ENCODE measurements at places on chromosomes 4 and X.

- peak; percentile 94 for DNase-seq
Measured at GRCh38 chrX:13734278-13735172, at the start of the genes OFD1 and TRAPPC2. Gene OFD1, plus strand, starts transcription at chrX:13734748. Its CDS starts 324 bp downstream, at chrX:13735072. Gene TRAPPC2, minus strand, starts transcription at chrX:13734620. Its CDS starts 14,657 bp downstream, at chrX:13719963.

GRCh38 chr4:39384563-39384962, 18.4 kb upstream of the RFC1 start:
- no peak for DNase-seq

DNA sequence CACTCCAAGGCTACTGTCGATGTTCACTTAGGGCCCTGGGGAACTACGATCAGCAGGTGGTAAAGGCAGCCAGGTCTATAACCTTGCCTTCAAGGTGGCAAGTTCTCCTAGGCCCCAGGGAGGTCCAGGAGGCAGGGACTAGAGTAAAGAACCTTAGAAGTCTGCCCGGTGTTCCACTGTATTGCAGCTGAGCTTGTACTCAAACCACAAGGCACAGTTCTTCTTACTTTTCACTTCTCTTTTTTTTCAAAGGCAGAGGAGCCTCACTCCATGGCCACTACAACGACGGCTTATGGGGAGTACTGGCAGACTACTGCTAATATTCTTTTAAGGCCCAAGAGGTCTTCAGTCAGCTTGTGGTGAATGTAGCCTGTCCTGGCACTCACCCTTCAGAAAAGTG, 78.8 kb upstream of the GPR174 start:
- no peak for DNase-seq

- DNase-seq: no peak
Measured at GRCh38 chr4:153099391-153100140, 104.7 kb upstream of the TRIM2 start.

- no peak for DNase-seq
Measured at GRCh38 chr4:122300776-122301175, 78.0 kb upstream of the ADAD1 start.

GRCh38 chr4:73964862-73965611, 16.8 kb downstream of the PF4 start:
- DNase-seq: peak; percentile 21

DNA sequence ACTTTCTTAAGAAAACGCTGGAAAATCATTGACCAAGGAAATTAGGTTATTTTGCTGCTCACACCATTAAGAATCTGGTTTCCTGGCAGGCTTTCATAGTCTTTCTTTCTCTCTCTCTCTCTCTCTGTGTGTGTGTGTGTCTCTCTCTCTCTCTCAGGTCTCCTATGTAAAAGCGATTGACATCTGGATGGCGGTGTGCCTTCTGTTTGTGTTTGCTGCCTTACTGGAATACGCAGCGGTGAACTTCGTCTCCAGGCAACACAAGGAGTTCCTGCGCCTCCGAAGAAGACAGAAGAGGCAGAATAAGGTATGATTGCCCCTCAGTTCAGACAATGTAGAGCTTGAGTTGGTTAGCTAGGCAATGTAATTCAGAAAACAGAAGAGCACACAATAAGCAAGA, 161.2 kb downstream of the GLRA2 start:
- no peak for DNase-seq

GRCh38 chrX:97860226-97860625, 976.5 kb downstream of the RPA4 start:
- no peak for DNase-seq

GRCh38 chrX:91108761-91109160, 325.9 kb upstream of the PABPC5 start:
- DNase-seq: peak; percentile 61

DNA sequence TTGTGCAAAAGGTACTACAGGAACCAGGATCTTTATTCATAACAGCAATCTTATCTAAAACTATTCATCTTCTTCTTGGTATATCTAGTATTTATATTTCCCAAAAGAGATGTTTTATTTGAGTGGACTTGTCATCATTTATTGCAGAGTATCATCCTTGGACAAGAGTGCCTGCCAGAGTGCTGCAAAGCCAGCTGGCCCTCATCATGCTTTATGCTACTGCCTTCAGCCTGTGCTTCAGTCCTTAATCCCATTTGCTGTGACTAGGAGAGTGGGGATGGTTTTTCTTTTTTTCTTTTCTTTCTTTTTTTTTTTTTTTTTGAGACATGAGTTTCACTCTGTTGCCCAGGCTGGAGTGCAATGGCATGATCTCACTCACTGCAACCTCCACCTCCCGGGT, 33.5 kb upstream of the ELF2 start:
- no peak for DNase-seq

- no peak for DNase-seq
Measured at GRCh38 chr4:141898346-141898745, 262.0 kb downstream of the IL15 start.

GRCh38 chrX:109710181-109710580, 22.9 kb downstream of the ACSL4 start:
- no peak for DNase-seq

- no peak for DNase-seq
Measured at GRCh38 chr4:654503-654845, 19.6 kb downstream of the ATP5ME start.

GRCh38 chr4:121749225-121749624, 15.7 kb downstream of the SMIM43 start:
- no peak for DNase-seq

- DNase-seq: no peak
Measured at GRCh38 chrX:14010566-14010965, 19.1 kb downstream of the GEMIN8 start.

DNA sequence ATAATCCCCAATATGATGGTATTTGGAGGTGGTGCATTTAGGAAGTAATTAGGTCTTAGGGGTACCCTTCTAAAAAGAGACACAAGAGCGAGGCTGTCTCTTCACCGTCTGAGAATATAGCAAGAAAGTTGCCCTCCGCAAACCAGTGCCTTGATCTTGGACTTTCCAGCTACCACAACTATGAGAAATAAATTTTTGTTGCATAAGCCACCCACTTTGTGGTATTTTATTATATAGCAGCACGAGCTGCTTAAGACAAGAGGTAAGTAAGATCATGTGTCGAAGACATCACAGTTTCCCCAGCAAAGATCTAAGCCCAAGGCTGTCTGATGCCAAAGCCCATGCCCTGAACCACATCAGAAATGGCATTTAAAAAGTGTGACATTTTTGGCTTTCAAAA, 9.6 kb upstream of the EXOSC9 start:
- no peak for DNase-seq

- DNase-seq: no peak
Measured at GRCh38 chr4:78625073-78625472, 73.5 kb downstream of the ANXA3 start.

GRCh38 chr4:10098780-10099160, 17.8 kb downstream of the WDR1 start:
- DNase-seq: no peak

DNA sequence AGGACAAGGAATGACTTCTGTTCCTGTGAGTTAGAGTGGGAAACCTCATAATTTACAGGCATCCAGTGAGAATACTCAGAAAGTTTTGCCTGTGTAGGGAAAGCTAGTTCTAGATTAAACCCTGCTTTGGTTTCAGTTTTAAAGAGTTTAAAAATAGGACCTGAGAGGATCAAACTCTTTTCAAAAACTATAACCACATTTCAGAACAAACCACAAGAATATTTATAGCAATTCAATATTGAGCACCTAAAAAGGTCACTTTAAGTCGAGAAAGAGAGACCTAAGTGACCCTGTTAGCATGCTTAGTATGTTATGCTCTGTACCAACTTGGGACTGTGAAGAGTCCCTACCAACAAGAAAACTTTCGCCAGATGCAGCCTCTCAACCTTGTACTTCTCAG, 17.4 kb upstream of the PWWP3B start:
- no peak for DNase-seq

DNA sequence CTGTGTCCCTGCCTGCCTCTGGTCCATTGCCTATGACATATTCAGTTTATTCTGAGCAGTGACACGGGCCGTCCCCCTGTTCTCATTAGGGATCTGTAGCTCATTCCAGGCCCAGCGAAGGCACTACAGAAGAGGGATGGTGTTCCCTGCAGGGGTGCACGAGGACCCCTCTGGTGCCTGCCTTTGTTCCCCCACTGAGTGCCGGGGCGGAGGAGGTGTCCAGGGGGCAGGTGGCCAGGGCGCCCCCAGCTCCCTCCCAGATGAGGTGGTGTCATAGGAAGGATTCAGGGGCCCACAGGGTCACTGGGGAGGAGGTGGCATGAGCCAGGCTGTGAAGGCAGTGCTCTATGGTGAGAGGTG, 61.0 kb downstream of the SORCS2 start:
- no peak for DNase-seq

- no peak for DNase-seq
Measured at GRCh38 chr4:11313157-11313943, 115.3 kb downstream of the HS3ST1 start.

- DNase-seq: no peak
Measured at GRCh38 chr4:63049278-63049677, 1360.0 kb downstream of the TECRL start.

- no peak for DNase-seq
Measured at GRCh38 chr4:86522349-86522748, 71.8 kb upstream of the PTPN13 start.

DNA sequence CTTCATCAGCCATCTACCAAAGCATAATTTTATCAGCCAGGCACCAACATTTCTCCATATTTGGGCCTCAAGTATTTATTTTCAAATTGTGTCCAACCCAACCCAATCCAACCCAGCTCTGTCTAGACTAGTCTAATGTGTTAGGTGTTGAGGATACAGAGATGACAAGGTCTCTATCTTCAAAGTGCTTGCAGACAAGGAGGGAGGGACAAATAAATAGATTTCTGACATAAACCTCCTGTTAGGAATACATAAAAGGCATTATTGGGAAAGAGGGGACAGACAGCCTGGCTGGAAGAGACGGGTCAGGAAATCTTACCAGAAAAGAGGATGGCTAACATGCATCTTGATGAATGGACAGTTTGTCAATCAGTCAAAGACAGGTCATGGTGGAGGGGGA, 115.4 kb upstream of the RPS6KA3 start:
- DNase-seq: no peak

DNA sequence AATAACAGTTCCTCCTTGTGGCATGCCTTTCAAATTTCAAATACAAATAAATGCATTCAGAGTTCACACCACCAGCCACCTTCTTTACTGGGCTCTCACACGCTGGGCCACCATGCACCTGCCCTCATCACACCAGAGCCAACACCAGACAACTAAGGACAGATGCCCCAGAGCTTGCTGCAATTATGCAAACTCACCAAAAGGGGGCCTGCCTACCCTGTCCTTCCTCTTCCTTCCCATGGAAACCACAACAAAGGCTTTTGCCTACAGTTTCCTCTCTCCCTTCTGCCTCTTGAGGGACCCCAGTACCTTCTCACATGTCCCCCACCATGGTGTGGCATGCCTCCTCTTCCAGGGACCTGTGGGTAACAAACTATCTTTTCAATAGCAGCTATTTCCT, 1333.9 kb upstream of the TENM3 start:
- DNase-seq: no peak

DNA sequence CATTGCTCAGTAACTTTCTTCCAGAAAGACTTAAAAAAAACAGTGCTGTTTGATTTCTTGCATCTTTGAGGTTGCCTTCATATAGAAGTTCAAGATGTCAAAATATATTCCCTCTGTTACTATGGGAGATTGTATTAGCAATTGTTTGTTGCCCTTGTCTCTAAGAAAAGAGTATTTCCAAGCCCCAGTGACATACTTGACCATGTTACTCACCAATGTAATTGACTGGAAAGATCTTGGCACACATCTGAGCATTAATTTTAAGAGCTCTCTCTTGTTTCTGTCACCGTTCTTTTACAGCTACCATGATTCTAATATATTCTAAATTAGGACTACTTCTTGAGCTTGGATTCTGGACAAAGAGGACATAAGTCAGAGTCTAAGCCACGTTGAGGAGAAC, 902.7 kb upstream of the EPHA5 start:
- DNase-seq: no peak

GRCh38 chr4:173413036-173413435, 14.1 kb upstream of the SCRG1 start:
- DNase-seq: no peak

DNA sequence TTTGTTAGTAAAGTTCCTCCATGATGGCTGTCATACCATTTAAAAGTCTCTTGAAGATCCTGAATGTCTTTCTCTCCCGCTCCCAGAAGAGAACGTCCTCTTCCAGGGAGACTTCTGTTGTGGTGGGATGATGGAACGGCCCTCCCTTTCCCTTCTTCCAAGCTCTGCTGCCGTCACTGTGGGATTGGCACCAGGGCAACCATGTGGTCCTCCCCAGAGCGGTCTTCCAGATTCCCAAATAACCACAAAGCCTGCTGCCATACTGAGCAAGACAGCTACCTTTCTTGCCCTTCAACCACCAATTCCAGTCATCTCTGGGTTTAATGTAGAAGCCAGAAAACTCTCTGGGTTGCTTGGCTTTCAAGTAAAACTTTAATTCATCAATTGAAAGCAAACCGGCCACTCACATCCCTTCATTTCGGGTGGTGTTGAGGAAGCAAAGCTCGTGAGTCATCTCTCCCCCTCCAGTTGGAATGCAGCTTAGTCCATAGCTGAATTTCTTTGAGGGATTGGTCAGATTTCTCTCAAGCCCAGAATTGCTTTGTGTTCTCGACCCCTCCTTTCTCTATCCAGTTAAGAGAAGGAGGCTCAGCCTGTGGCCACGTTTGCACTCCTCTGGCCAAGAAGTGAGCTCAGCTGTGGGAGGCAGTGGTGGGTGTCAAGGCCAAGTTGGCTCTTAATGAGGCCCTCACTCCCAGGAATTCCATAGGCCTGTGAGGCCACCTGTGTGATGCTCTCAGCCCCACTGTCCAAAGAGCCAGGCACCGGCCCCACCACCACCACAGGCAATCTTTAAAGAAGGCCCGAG, 36.9 kb downstream of the FHDC1 start:
- DNase-seq: peak; percentile 36

DNA sequence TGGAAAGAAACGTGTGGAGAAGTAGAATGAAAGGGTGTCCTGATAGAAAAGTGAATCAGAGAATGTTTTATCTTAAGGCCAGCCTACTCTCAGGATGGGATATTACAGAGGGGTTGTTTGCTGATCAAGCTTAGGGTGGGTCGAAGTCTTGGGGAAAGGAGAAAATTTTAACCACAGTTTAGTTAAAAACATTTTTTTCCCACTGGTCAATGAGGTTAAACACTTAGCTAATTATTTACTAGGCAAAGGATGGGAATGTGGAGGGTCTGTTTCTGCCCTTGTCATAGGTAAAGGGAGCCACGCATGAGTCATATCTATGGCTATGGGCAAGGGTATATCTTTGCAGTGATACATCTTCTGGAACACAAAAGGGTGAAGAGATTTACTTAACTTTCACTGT, 16.1 kb upstream of the SULT1E1 start:
- DNase-seq: no peak

- DNase-seq: no peak
Measured at GRCh38 chr4:76301775-76302162, 4.8 kb upstream of the STBD1 start.
